ENCODE measurements at places on chromosomes 12 and 14.

- peak; percentile 75 for DNase-seq
Observed at GRCh38 chr12:127191129-127191528, 1075.8 kb upstream of the TMEM132C start.

DNA sequence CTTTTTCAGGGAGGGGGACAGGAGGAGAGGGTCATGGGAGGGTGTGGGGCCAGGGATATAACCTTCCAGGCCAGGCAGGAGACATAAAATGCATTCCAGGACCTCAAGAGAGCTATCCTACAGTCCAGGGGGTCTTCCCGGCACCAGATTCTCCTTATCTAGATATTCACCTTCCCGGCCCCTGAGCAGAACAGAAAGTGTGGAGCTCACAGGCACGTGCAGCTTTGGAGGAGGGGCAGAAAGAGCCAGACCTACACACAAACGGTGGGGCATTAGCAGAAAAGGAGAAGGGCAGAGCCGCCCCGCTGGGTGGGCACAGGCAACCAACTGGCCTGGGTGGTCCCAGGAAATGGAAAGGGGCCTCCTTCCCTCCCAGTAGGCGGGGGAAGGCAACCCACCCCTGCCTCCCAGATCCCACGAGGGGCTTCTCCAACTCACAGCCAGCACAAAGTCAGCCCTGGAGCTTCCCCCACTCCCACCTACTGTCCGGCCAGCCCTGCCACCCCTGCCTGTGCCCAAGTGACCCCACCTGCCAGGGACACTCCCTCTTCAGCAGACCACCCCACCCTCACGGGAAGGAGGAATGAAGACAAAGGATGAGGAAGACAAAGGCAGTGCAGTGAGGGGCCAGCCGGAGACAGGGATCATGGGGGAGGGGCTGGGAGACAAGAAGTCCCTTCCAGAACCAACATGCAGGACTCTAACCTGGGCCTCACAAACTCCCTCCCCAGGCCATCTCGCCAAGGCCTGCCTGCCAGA is 33.3 kb downstream of the CCDC85C start:
- no peak for DNase-seq

- DNase-seq, result peak; percentile 10
Observed at GRCh38 chr12:116864371-116865160, 16.7 kb downstream of the HRK start.

DNA sequence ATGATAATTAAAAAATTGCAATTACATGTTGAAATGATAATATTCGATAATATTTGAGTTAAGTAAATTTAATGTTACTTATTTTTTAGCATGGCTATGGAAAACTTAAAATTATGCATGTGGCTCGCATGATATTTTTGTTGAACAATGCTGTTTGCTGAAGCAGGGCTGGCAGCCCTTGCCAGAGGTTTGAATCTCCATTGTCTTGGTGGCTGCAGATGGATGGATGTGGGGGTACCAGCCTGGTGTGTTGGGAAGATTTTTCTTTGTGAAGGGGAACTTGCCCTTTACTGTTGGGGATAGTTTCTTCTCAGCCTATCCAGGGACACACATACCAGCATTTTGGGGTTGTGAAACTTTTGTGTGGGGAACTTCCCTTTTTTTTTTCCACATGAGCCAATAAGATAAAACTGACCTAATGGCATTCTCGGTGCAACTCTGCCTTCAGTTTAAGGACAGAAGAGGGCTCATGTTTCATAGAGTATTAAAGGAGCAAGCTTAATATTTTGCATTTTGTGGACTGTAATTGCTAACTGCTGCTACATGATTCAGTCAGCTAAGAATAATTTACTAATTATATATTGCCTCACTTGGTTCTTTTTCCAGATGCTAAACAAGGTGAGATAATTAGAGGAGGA is 8.8 kb downstream of the RASSF3 start:
- DNase-seq, result peak; percentile 85

DNA sequence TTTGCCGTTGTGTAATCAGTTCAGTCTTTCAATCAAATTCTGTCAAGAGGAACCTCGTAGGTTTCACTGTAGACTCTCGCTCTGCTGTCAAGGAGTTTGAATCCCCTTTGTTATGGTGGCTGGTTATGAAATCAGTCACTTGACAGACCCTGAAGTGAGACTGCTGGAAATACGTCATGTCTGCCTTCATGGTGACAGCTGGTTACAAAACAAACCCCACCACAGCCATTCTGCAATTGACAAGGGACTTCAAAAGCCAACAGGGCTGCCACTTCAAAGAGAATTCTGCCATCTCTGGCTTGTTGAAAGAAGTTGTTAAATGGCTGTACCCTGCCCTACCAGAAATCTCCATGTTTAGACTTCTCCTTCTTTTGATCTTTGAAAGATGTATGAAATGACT is 286.9 kb downstream of the ERC1 start:
- no peak for DNase-seq

DNA sequence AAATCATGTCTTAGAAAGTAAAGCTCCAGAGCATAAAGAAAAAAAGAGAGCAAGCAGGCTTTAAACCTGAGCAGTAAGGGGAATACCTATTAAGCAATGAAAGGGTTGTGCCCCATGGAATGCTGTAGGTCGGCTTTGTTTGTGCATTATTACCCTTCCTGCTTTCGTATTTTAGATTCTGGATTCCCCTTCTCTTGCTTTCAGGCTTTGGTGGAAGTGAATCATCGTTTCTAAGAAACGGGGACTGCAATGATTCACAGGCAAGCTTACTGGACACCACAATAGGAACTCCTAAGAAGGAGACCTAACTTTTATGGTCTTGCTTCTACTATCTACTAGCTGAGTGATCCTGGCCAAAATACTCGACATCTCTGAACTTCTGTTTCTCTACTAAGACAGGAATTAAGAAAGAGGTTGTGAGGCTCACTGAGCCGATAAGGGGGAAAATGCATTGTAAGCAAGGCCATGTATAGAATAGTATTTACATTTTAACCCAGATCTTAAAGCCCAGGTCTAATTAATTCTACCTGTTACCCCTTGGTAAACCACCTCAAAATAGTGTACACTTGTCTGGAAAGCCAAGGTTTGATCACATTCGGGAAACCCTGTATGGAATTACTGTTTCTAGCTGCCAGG is 1.2 kb upstream of the BMAL2 start:
- peak; percentile 79 for DNase-seq

- DNase-seq, result no peak
Observed at GRCh38 chr12:65414526-65414925, 136.0 kb downstream of the MSRB3 start.

- DNase-seq, result peak; percentile 77
Observed at GRCh38 chr12:95763809-95764253, 26.7 kb downstream of the NTN4 start.

DNA sequence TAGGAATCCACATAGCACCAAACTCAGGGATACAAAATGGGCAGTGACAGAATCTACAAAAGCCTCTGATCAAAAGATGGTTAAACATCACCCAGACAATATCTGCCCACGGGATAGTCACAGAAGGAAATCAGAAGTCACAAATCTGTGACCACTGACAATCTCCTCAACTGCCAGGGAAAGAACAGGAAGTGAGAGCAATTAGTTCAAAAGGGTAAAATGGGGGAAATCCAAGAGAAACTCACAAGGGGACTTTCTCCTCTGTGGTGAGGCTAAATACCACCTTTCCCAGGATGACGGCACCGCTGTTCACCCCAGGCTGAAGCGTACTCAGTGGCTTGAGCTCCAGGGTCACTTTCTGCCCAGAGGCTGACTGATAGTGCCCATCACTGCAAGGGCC is 10.7 kb downstream of the TTC5 start:
- no peak for DNase-seq

- no peak for DNase-seq
Observed at GRCh38 chr12:47094804-47095203, 15.0 kb upstream of the AMIGO2 start.

DNA sequence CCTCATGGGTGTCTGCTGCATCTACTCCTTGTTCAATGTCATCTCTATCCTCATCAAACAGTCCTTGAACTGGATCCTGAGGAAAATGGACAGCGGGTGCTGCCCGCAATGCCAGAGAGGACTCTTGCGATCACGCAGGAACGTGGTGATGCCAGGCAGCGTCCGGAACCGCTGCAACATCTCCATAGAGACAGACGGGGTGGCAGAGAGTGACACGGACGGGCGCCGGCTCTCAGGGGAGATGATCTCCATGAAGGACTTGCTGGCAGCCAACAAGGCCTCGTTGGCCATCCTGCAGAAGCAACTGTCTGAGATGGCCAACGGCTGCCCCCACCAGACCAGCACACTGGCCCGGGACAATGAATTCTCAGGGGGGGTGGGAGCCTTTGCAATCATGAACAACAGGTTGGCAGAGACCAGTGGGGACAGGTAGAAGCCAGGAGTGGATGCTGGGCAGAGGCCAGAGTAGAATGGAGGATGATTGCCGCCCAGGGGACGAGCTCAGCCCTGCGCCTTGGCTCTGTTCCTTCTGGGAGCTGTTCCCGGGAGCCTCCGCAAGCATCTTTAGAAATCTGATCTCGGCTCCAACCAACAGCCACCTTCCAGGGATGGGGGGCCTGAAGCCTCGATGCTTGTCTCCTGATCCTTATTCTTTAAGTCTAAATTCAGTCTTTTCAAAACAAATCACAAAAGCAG is 71.6 kb upstream of the PSMC1 start:
- no peak for DNase-seq

- no peak for DNase-seq
Observed at GRCh38 chr12:39431797-39432196, 11.1 kb downstream of the KIF21A start.

- peak; percentile 45 for DNase-seq
Observed at GRCh38 chr14:76920331-76921087, 94.3 kb downstream of the LRRC74A start.

DNA sequence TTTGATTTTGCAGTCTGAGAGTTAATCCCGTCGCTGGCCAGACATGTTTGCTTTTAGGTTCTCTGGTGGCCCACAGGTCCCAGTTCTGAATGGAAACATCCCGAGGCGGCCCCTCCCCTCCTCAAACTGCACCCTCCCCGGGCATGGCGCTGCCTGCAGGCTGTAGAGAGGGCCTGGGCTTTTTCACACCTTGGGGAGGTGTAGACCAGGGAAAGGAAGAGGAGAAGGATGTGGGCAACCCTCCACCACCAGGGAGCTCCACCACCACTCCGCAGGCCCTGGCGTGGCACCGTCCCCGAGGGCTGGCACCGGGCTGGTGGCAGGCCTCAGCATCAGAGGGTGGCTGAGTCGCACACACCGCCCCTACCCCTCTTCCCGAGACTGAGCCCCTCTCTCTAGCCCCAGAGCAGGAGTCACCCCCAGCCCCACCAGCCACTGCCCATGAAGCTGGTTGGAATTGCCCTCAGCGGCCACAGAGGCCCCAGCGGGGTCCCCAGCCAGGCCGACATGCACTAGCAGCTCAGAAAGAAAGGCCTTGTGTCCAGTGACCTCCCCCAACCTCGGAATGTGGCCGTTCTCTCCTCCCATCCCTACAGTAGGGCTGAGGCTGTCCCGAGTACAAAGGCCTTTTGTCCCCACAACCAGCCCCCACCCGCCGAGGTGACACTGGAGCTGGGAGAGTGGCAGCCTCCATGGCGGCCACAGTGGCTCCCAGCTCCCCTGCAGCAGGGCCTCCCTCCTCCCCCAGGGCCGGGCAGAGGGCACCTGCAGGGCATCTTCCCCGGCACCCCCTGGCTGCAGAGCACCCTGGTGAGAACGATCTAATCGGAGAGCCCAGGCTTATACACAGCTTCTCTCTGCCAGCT is 23.5 kb upstream of the INF2 start:
- no peak for DNase-seq

DNA sequence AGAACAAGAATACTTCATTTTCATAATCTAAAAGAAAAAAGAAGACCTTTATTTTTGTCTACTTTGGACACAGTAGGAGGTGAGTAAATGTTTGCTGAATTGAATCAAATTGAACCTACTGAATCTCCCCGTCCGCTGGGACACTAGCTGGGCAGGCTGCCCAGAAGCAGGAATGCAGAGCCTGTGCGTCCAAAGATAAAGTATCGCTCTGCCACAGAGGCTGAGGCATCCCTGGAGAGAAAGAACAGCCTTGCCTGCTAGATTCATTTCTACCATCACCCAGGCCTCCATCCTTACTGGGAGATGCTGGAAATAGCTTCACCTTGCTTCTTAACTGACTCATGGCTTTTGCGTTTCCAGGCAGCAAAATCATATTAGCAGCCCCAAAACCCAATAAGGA is 64.1 kb upstream of the TSPAN11 start:
- peak; percentile 44 for DNase-seq

GRCh38 chr14:25231004-25231403 is 181.1 kb upstream of the STXBP6 start:
- no peak for DNase-seq

GRCh38 chr12:104741077-104741476 is 217.0 kb downstream of the SLC41A2 start:
- no peak for DNase-seq

- no peak for DNase-seq
Observed at GRCh38 chr14:45906257-45906656, 653.3 kb upstream of the MIS18BP1 start.

DNA sequence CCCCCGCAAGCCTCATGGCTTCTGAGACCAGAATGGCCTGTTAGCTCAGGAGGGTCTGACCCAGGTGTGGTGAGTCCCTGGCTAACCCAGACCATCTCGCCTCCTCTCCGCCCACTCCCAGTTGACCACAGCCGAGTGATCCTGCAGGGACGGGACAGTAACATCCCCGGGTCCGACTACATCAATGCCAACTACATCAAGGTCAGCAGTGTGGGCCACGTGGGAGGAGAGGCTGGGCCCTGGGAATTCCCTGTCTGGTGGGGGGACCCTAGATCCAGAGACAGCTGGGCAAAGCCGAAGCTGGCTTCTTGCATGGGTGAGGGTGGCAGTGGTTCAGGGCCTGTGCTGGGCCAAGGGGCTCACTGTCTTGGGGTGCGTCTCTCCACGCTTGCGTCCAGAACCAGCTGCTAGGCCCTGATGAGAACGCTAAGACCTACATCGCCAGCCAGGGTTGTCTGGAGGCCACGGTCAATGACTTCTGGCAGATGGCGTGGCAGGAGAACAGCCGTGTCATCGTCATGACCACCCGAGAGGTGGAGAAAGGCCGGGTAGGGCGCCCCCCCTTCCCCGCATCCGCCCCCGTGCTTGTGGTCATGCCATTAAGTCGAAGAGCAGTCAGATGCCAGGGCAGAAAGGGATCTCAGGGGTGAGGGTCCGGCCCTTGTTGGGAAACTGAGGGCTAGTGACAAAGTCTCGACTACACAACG is 5.0 kb downstream of the PTPN6 start:
- no peak for DNase-seq

DNA sequence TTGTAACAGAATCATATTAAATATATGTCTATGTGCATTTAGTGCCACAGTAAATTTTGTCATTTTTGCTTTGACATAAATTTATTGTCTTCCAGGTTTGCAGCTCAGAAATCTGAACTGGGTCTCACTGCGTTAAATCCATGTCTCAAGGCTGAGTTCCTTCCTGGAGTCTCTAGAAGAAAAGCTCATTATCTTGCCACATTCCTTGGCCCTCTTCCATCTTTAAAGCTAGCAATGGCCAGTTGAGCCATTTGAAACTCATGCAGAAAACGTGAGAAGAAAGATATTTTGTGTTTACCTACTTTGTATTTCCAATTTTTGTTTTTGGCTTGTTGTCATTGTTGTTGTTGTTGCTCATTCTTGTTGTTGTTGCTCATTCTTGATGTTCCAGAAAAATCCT is 10.7 kb downstream of the PRH1 start:
- no peak for DNase-seq

- DNase-seq, result peak; percentile 70
Observed at GRCh38 chr14:58152014-58152857, at the start of gene ARMH4. TSS of gene ARMH4 (minus strand) at chr14:58152213. CDS start at chr14:58139358, 12,855 bp downstream.

- no peak for DNase-seq
Observed at GRCh38 chr12:93243382-93243688, 134.4 kb upstream of the NUDT4 start.

All from fibroblast of gingiva (primary cell).